ENCODE measurements at places on chromosomes 6 and 20.
A peak's percentile ranks its signal among the peaks of the same experiment; 100 is the strongest.

- no peak for DNase-seq
These were observed 49.5 kb downstream of the HDAC2 start for GRCh38 chr6:113921299-113921904.

DNA sequence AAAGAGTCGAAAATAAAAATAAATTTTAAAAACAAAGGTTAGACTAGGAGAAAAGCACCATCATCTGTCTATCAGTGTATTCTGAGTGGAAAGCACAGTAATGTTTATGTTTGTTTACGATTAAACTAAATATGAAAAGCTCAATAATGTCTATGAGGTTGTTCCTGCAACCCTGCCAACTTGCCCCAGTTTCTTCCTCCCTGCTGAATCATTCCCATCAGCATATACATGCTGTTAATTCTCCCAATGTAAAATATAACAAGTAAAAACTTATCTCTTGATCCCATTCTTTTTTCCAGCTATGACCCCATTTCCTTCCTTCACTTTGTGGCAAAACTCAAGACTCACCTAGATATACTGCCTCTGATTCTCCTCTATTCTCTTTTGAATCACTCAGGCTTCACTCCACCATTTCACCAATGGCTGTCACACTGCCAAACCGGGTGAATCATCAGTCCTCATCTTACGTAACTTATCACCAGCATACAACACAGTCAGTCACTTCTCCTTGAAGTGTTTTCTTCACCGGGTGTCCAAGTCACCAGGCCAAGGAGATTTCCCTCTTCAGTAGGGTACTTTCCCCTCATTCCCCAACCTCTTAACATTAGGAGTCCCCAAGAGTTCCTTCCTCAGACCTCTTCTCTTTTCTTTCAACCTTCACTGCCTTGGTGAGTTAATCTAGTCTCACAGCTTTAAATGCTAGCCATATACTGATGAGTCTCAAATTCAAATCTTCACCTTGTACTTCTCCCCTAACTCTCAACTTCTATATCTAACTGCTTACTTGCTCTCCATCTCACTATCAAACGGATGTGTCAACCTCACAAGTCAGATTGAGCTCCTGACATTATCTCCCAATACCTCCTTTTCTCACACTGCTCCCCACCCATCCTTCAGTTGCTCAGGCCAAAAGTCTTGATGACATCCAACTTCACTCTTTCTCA lies 6.2 kb downstream of the TMEM242 start:
- no peak for DNase-seq

GRCh38 chr20:1210501-1210900 lies 7.2 kb downstream of the C20orf202 start:
- no peak for DNase-seq

DNA sequence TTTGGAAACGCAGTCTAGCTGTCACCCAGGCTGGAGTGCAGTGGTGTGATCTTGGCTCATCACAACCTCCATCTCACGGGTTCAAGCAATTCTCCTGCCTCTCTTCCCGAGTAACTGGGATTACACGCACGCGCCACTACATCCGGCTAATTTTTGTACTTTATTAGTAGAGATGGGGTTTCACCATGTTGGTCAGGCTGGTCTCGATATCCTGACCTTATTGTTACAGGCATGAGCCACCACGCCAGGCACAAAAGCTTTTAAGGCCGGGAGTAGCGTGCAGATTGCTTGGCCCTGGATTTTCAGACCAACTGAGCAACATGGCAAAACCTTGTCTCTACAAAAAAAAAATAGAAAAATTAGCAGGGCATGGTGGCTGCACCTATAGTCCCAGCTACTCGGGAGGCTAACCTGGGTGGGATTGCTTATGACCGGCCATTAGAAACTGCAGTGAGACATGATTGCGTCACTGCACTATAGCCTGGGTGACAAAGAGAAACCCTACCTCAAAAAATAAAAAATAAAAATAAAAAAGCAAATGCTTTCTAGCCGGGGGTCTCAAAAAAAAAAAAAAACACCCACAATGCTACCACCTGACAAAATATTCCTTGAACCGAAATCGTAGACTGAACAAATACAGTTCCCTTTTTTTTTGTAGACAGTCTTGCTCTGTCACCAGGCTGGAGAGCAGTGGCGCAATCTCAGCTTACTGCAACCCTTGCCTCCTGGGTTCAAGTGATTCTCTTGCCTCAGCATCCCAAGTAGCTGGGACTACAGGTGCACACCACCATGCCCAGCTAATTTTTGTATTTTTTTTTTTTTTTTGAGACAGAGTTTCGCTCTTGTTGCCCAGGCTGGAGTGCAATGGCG lies 15.0 kb downstream of the RBM39 start:
- no peak for DNase-seq

DNA sequence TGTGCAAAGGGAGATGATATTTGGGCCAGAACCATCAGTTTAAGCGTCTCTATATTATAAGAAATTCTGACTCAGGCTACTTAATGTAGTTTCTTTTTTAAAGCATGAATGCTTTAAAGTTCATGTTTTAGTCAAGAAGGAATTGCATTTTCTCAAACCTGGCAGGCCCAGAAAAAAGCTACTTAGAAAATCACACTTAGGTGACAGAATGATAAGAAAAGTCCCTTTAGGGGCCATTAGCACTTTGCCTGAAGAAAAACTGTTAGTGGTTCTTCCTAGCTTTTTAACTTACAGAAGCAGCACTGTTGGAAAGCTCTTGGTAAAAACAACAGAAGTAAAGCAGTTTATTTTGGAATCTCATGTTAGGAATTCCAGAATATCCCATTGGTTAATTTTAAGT lies 387.8 kb downstream of the PLCB1 start:
- DNase-seq, result no peak

- DNase-seq, result no peak
These were observed 55.4 kb downstream of the HS3ST5 start for GRCh38 chr6:114287461-114287860.

DNA sequence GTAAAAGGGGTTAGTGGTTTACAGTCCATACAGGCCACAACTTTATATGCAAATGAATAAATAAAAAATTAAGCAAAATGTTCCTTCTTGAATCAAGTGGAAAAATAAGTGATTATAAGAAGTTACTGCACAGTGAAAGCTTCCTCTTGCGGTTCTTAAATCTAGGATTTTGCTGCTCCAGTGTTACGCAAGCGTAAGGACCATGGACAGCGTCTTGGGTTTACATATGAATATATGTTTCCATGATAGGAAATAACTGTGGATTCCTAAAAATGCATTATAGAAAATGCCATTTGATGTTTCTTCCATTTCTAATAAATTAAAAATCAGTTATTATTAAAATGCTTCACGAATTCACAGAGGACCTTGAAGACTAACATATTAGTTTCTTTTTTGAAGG lies 176.6 kb upstream of the POU3F2 start:
- DNase-seq, result no peak

DNA sequence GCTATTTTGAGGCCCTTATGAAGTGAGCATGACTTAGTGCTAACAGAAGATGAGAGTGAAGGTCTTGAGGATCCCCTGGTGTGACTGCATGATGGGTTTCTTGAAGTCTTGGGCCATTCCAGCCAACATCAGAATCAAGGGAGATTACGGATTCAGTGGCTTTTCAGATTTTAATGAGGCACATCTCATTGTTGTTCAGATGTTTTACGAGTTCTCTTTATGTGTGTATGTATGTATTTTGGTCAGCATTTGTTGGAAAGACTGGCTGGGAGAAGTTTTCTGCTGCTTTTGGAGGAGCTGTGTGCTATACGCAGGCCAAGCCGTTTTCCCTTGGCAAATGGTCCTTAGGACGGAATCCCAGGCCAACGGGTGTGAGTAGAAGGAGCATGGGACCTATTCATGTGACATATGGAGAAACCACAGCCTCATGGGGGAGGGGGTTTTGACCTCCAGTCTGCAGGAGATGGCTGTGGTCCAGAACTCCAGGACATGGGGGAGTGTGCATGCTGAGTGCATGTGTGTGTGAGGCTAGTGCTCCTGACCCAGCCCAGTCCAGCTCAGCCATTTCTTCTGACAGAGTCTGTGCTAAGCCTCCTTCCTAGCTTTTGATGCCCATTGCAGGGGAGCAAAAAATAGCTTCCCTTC lies 35.3 kb downstream of the CHMP4B start:
- DNase-seq, result no peak

GRCh38 chr6:169638915-169639314 lies 62.9 kb downstream of the WDR27 start:
- no peak for DNase-seq

GRCh38 chr20:49132995-49133478 lies 55.1 kb downstream of the STAU1 start:
- peak; percentile 62 for DNase-seq

DNA sequence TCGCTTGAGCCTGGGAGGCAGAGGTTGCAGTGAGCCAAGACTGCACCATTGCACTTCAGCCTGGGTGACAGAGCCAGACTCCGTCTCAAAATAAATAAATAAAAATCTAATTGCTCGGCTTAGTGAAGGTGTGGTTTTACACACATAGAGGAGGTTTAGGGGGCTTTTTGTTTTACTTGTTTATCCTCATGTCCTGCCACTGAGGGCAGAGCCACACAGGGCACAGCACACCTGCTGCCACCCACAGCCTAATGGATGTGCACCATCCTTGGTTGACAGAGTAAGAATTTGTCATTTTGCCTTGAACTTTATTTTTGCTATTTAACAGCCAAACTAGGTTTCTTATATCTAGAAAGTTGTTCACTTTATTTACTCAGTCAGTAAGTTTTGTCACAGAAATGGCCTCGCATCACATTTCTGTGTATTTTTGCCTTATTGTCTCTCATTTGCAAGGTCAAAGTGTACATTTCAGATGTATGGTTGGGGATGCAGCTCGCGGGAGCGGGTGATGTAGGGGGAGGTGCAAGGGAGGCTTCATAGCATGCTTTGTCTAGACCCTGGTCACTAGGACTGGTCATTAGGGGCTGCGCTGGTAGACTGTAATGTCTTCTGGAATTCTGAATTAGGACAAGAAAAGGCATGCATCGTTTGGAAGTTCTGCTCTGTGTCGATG lies 67.8 kb upstream of the NAA20 start:
- DNase-seq, result no peak

DNA sequence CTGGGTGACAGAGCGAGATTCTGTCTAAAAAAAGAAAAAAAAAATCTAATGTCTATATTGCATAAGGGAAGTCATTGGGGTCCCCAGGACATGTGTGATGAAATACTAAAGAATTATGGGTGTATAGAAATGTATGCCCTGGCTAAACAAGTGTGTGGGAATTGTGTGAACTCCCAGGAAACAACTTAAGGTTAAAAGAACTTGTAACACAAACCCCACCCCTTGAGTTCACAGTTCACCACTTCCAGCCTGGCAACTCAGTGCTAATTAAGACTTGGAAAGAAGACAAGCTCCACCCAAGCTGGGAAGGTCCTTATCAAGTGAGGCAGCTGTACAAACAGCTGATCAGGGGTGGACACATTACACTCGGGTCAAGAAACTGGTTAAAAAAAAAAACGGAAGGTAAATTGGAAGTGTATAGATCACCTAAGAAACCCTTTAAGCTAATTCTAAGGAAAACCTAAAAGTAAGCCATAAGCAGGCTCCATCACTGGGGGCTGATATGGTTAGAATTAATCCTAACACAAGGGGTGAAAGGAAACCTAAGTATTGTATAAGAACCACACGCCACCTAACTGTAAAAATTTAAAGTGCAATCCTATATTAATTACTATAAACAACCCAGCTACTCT lies 25.2 kb downstream of the HLA-A start:
- DNase-seq, result peak; percentile 26

DNA sequence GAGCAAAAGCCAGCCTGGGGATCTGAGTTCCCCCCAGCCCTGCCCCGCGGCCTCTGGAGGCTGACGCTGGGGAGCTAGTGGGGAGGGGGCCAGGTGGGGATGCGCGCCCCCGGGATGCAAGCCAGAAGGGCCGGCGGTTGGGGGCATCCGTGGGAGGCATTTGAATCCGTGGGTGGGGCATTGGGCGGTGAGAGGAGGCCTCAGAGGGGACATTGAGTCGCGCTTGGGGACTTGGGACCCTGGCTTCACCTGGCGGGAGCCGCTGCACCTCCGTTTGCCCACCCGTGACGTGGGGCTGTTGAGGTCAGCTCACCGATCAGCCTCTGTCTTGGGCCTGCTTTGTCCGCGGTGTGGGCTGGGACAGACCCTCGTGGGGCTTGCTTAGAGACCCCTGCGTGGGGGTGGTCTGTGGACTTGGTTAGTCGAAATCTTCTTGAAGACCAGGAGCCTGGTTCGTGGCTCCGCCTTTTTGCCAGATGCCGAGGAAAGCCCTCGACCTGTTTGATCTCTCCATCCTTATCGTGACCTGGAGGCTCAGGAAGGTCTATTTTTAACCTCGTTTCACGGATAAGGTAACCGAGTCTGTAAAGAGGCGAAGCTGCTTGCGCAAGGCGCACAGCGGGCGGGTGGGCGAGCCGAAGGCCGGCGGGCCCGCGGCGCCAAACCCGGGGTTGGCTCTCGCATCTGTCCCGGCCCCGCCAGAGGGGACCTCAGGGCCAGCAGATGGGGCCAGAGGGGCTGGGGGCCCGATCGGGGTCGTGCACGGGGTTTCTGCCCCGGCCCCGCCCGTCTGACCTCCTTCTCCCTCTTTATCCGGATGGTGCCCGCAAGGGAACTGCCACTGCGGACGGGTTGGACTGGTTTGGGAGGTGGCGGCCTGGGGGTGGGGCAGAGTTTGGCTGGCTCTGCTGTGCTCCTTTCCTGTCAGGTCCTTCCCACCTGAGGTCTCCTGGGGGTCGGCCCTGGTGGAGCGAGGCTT lies 8.3 kb downstream of the FAM110A start:
- DNase-seq, result no peak

All from CD4-positive, alpha-beta T cell treated with Interleukin-6 at 100 ng/mL for 8 hours (primary cell).